ENCODE measurements at places on chromosomes 3 and 15. TPM values are rescaled to one million over a fixed set of nuclear protein-coding genes. Genes with fewer than 3 reads are reported as not detected.

The CIDEC gene
- total RNA-seq, result not detected

The THRB gene
- not detected for total RNA-seq

The PRTG gene
- not detected for total RNA-seq

The PFN2 gene
- total RNA-seq, result 4.8 TPM

The CERS3 gene
- 0.90 TPM for total RNA-seq

The CKMT1B gene
- total RNA-seq, result not detected

- no peak for DNase-seq
- no peaks in the 10 kb centered on the region for H3K27me3 ChIP-seq
- H3K4me3 ChIP-seq, result no peak overlapping the region
- no peak overlapping the region for H3K27ac ChIP-seq
- no peaks in the 10 kb centered on the region for H3K36me3 ChIP-seq
These were observed 195.5 kb upstream of the MBNL1 start for GRCh38 chr3:152073267-152073666.

- peak; percentile 35 for DNase-seq
- no peaks in the 10 kb centered on the region for H3K36me3 ChIP-seq
- H3K4me1 ChIP-seq, result no peaks in the 10 kb centered on the region
These were observed 407.3 kb upstream of the ONECUT1 start for GRCh38 chr15:53197426-53197839.

DNA sequence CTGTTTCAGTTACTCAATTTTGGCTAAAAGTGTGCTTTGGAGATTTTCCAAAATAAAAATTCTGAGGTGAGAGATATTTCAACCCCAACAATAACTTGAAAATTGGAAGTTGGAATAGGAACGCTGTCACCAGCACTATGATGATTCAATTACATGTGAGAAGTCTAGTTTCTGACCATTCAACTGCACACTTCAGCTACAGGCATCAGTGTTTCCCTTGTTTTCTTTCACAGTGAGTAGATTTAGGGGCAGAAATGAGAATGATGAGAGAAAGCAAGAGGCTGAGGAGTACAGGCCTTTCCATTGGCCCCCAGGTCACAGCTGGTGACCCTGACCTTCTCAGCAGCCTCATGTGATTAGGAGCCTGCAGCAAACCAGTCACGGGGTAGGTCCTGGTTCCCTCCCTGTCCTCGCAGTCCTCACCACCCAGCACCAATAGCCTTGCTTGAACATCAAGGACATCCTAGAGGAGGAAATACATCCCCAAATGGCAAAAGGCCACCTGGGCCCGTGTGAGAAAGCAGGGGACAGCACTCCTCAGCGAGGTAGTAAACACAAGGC lies 10.0 kb upstream of the FILIP1L start:
- H3K27me3 ChIP-seq, result no peaks in the 10 kb centered on the region
- H3K4me3 ChIP-seq, result no peak overlapping the region
- H3K27ac ChIP-seq, result no peak overlapping the region
- no peaks in the 10 kb centered on the region for H3K36me3 ChIP-seq
- no peak for DNase-seq

DNA sequence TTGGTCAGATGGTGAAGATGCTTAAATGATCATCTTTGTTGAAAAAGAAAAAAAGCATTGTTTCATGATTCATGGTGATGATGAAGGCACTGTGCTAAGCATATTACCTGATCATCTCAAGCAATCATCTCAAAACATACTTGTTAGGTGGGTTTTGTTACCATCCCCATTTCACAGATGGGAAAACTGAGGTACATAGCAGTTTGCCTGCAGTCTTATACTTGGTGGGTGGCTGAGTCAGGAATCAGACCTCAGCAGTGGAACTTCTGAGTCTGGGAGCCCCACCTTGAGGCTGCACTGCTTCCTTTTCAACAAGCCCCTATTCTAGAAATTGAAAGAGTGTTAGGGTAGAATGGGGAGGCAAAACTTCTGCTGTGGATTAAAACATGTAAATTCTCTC lies 341.1 kb downstream of the THSD4 start:
- H3K27me3 ChIP-seq, result no peaks in the 10 kb centered on the region
- DNase-seq, result no peak
- no peaks in the 10 kb centered on the region for H3K4me1 ChIP-seq
- no peak overlapping the region for H3K27ac ChIP-seq

DNA sequence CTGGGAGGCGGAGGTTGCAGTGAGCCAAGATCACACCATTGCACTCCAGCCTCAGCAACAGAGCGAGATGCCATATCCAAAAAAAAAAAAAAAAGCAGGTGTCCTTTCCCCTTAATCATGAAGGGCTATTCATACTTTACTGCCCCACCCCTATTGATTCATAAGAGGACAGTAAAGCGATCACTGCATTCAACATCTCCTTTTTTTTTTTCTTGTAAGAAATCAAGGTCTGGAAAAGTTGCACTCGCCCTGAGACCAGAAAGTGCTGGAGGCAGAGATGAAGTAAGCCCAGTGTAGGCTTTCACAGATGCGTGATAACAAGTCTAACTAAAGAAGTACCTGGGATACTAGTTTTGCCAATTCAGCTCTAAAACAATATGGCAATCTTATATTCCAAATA lies 24.2 kb downstream of the B3GNT5 start:
- H3K4me1 ChIP-seq, result no peaks in the 10 kb centered on the region
- no peak overlapping the region for H3K27ac ChIP-seq
- no peak overlapping the region for H3K4me3 ChIP-seq
- DNase-seq, result no peak
- H3K27me3 ChIP-seq, result no peaks in the 10 kb centered on the region
- no peaks in the 10 kb centered on the region for H3K36me3 ChIP-seq

DNA sequence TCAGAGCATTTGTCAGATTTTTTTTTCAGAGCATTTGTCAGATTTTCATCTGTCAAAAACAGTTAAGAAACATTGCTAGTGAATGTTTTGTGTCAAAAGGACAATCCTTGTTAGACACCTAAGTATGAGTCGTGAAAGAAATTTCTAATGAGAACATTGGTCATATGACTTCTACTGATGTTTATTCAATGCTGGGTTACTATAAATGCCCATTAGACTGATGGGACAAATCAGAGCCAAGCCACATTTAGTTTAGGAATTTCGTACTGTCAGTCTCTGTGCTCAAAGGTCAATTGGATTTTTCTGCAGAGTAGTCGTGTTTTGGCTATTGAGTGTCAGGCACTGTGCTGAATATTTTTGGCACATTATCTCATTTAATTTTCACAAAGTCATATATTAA lies 31.6 kb downstream of the TSC22D2 start:
- H3K36me3 ChIP-seq, result peaks cover 3% of the 10 kb centered on the region
- H3K4me1 ChIP-seq, result no peaks in the 10 kb centered on the region
- no peak overlapping the region for H3K4me3 ChIP-seq
- no peaks in the 10 kb centered on the region for H3K27me3 ChIP-seq
- no peak overlapping the region for H3K27ac ChIP-seq
- DNase-seq, result no peak

DNA sequence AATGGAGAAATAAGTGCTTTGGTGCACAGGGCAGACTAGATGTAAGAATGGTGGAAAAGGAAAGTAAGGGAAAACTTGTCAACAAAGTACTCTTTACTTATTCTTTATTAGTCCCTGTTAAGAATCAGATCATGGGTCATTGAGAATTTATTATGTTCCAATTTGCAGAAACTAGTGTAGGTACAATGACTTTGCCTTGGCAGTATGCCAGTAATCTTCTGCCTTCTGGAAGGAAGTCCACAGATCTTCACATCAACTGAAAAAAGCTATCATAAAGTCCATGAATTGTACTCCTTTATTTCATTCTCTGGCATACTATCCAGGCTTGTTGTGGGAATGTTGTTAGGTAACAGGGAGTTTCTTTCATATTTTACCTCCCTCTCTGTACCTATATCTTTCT lies 88.2 kb upstream of the FLNB start:
- no peaks in the 10 kb centered on the region for H3K4me1 ChIP-seq
- no peaks in the 10 kb centered on the region for H3K27me3 ChIP-seq
- no peak for DNase-seq
- H3K36me3 ChIP-seq, result peaks cover 56% of the 10 kb centered on the region
- H3K4me3 ChIP-seq, result no peak overlapping the region
- H3K27ac ChIP-seq, result no peak overlapping the region

GRCh38 chr3:134978658-134979057 lies 183.6 kb downstream of the EPHB1 start:
- H3K36me3 ChIP-seq, result no peaks in the 10 kb centered on the region
- H3K27me3 ChIP-seq, result no peaks in the 10 kb centered on the region
- H3K4me3 ChIP-seq, result no peak overlapping the region
- H3K4me1 ChIP-seq, result no peaks in the 10 kb centered on the region

DNA sequence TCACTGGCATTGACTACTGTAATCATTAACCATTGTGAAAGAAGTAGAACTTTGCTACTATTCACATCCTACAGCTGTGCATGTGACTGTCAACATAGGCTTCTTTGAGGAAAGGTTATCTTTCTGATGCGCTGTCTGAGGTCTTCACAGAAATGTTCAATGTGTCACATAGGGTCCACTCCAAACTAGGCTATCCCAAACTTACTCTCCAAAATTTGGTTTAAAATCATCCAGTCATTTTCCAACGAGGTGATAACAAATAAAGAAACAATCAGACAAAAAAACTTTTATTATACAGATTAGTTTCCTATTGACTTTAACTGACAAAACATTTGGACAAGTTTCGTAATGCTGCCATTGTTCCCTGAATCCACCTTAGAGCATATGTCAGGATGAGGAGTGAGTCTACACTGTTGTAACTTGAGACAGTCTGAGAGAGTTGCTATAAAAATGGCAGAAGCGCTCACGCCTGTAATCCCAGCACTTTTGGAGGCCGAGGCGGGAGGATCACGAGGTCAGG lies 511.6 kb downstream of the PLOD2 start:
- no peak overlapping the region for H3K27ac ChIP-seq
- DNase-seq, result no peak
- no peaks in the 10 kb centered on the region for H3K36me3 ChIP-seq
- no peak overlapping the region for H3K4me3 ChIP-seq
- no peaks in the 10 kb centered on the region for H3K27me3 ChIP-seq

GRCh38 chr15:88401251-88401995 lies 65.8 kb downstream of the MRPL46 start:
- H3K27me3 ChIP-seq, result no peaks in the 10 kb centered on the region
- H3K4me3 ChIP-seq, result no peak overlapping the region
- H3K4me1 ChIP-seq, result no peaks in the 10 kb centered on the region
- no peak for DNase-seq
- H3K36me3 ChIP-seq, result no peaks in the 10 kb centered on the region

DNA sequence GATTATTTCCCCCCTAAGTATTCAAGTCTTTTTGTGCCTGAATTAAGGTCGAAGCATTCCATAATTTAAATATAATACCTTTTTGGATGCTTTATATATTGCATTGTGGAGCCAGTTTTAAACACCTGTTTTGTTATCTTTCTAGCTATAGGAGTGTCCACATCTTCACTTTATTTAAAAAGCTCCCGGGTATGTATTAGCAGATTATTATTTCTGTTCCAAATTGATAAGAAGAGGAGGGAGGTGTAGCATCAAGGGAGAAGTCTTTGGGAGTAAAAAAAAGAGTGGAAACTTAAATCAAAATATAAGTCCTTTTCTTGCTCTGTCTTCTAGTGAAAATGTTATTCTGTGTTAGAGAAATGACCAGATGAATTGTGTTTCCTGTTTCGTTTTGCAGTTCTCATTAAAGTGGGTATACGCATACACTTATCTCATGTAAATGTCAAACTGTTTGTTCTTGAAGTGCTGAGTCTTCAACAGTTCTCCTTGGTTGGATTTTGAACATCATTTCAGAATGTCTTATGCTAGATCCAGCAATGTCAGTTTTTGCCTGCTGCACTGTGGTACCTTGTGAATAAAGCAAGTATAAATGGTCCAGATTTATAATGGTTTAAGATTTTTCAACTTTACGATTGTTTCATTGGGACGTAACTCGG lies 105.8 kb downstream of the FNDC3B start:
- no peaks in the 10 kb centered on the region for H3K27me3 ChIP-seq
- H3K27ac ChIP-seq, result peak overlapping the region; percentile 81
- peaks cover 43% of the 10 kb centered on the region for H3K4me1 ChIP-seq
- DNase-seq, result no peak

DNA sequence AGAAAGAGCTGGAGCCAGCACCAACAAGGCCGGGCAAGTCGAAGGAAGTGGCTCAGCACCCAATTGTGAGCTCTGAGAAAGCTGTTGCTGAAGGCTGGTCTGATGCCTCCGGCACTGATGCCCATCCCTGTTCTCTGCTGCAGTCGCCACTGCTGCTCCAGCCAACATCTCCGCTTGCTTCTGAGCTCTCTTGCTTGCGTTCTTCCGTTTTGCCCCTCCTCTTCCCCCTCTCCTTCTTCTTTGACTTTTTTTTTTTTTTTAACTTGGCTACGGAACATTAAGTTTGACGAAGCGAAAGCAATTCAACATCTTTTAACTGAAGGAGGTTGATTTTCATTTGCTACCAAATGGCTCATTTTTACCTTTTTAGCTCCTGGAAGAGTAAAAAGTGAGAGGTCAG lies 442.9 kb downstream of the MCTP2 start:
- no peaks in the 10 kb centered on the region for H3K36me3 ChIP-seq
- H3K27me3 ChIP-seq, result no peaks in the 10 kb centered on the region
- no peak overlapping the region for H3K4me3 ChIP-seq
- H3K4me1 ChIP-seq, result no peaks in the 10 kb centered on the region
- no peak for DNase-seq

All from natural killer cell (primary cell).